ENCODE measurements at places on chromosomes 16 and 17. TPM values are rescaled to one million over a fixed set of nuclear protein-coding genes. Genes with fewer than 3 reads are reported as not detected.
A peak's percentile ranks its signal among the peaks of the same experiment; 100 is the strongest.

DNA sequence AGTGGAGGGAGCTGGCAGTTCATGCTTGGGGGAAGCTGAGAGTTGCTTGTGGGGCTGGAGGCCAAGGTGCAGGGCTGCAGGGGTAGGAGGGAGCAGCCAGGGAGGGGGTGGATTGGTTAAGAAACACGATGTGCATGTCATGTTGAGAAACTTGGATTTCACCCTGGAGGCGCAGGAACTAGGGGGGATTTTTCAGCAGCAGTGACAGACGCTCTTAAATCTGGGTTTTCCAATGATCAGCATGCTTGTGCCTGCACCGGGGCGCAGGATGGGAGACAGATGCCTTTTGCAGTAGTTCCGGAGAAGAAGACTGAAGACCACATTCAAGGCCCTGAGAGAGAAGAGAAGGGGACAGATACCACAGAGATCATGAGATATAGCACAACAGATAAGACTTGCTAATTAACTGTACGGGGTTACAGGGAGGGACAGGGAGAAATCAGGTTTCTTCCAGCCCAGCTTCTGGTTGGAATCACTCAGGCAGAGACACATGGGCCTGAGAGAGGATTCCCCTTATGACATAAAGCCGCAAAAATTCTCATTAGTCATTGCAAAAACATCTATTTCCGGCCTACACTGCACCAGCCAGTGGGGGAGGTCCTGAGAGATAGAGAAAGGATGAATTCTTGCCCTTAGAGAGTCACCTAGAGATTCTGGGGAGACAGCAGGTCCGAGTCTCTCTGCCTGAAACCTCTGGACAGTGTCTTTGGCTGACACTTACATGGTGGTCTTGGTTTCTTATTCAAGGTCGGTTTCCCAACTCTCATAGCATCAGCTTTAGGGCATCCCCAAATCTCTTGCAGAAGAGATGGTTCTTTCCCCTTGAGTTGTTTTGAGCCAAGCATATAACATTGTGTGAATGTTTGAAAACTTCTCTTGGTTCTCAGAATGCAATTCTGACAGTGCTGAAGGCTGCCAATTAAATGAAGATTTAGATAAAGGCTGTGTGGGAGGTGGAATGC is 27.1 kb downstream of the CDH13 start:
- no peak for DNase-seq

GRCh38 chr17:81706757-81707624 is 3.8 kb downstream of the MRPL12 start:
- no peak for DNase-seq

DNA sequence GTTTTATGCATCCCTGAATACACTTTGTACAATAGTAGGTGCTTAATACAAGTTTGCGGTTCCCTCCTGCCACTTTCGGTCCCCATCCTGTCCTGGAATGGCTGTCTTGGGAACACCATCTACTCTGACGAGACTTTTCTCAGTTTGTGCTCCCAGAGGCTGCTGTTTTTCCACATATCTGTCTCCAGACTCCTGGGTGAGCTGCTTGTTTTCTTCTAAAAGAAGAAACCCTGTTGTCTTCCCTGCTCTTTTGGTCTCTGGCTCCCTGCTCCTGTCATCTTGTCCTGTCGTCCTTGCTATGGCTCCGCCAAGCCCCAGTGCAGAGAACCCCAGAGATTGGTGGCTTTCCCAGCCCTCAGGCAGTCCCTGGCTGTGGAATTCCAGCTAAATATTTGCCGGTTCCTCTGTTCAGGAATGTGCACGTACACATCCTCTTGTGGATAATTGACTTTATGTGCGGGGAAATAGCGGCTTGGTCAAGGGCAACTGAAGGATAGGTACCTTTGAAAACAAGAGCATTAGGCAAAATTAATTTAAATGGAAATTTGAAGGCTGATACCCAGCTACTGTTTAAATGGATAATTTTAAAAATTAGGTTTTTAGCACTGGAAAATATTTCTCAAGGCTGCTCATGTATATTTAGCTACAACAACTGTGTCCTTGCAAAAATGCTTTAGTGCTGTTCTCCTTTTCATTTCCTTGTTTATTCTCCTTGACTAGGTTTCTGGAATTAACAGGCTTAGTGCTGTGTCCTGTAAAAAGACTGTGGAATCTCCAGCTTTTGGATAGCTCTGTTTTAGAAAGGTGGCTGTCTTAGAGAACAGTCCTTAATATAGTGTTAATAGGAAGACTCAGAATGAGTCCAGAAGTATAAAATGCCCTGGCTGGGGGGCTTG is 50.2 kb upstream of the SLC12A3 start:
- DNase-seq, result no peak

DNA sequence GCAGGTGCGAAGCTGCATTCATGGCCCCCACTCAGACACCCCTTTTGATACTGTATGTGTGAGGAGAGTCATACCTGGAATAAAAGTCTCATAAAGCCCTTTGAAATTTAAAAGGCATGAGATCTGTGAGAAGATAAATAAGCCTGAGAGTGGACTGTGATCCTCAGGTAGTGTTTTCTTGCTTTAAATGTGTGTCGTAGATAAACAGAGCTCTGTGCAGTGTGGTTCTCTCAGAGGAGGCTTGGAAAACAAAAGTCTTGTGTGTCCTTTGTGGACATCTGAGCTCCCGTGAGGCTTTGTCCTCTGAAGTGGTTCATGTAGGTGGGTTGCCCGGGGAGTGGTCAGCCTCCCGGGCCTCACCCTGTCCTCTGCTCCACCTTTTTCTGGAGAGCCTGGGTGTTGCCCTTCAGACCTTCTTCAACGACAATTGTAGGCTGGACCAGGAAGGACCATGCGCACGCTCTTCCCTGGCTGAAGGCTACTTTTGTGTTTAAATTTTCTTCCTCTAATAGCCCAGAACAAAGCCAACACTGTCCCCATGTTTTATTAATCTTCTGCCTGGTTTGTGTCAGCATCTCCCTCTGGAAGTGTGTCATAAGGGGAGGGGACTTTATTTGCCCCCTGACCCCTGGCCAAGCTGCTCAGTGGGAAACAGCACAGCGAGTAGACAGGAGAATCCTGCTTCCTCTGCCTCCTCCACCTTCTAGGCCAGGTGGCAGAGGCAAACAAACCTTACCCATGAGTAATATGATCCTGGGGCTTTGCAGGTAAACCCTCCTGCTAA is 151.2 kb downstream of the MSI2 start:
- no peak for DNase-seq

The MYL11 gene
- not detected for total RNA-seq

DNA sequence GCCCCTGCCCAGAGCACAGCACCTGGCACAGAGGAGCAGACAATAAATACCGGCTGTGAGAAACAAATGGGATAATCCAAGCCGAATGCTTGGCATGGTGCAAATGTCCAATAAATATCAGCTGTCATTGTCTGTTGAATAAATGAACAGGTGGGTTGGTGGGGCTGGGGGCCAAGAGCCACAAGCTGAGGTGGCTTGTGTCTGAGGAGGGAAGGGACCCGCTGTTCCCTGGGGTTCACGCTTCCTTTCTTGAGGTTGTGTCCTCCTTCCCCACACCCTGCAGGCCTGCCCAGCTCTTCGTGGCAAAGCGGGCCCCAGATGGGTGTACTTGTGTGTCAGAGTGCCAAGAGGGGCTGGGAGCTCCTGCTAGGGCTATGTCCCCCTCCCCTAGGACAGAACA is 38.6 kb downstream of the ARHGAP27 start:
- DNase-seq, result no peak

The MYOCD gene
- 77.2 TPM for total RNA-seq

DNA sequence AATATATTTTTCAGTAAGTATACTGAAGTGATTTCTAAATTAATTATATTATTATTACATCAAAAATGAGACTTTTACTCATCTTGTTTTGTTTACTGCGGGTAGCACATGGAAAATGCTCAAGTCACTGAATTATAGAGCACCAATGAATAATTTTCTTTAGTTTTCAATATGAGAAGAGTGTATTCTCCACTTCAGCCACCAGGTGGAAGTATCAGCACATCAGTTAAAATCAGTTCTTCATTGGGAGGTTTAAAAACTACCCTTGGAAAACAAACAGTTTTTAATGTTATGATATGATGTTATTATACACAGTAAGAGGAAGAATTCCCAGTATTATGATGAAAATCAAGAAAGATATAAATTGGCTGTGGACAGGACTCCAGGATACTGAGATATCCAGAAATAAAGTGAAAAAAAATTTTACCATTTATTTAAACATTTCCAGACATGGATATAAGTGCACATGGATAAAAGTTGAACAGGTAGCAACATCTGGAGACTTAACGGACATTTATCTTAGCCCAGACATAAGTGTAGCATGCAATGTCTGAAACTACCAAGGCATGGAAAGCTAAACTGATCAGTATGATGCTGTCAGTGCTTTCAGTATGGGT is 467.3 kb downstream of the KCNJ2 start:
- no peak for DNase-seq

GRCh38 chr17:72772331-72772821 is 320.1 kb downstream of the SLC39A11 start:
- DNase-seq, result no peak

The GSG1L gene
- 8.7 TPM for total RNA-seq

DNA sequence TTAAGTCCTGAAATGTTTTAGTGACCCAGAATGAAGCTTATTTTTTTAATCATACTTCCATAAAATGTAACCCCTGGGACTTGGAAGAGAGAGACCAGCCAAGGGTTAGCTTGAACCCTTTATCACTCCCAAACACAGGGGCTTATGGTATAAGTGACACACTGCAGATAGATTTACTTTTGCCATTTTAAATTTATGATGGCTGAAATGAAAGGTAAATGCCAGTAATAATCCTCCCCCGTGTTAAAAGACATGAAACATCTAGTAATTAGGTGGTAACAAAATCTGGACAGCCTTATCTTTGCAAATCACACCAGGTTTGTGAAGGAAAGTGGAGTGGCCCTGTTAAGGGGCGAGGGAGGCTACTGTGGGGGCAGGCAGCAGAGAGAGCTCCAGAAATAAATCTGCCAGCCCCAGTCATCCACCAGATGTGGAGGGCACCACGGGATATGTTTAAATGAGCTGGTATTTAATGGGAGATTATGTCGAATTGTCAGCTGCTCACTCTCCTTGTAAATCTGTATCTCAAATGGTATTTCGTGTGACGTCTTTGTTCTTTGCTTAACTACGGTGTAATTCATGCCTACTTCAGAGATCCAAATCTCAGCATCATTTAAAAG is 326.5 kb downstream of the WWOX start:
- no peak for DNase-seq

The UTS2R gene
- 1.2 TPM for total RNA-seq

DNA sequence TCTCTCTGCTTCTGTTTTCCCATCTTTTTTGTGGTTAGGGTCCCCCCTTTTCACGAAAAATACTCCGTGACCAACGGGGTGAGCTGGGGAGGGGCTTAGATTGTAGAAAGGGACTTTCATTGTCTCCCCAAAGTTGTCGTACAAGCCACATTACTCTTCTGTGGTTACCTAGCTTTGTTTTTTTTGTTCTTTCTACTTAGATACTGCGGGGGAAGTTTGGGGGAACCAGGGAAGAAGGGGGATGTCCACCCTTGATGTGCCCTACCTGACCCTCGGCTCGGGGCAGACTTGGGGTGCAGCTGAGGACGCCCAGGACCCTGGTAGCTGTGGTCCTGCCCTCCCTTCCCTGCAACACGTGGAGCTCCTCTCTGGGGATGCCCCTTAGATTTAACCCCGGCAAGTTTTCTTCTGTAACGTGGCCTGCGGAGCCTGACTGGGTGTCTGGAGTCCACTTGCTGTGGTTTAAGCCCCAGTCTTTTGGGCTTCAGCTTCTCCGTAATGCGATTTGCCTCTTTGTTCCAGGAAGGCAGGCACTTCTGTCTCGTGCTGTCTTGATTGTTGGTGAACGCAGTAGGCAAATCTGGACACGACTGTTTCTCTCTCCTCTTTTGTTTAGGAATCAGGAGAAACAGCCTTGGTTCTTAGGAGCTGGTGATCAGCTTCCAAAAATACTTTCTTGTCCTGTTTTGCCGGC is 892 bp downstream of the ABCC1 start:
- DNase-seq, result peak; percentile 13

DNA sequence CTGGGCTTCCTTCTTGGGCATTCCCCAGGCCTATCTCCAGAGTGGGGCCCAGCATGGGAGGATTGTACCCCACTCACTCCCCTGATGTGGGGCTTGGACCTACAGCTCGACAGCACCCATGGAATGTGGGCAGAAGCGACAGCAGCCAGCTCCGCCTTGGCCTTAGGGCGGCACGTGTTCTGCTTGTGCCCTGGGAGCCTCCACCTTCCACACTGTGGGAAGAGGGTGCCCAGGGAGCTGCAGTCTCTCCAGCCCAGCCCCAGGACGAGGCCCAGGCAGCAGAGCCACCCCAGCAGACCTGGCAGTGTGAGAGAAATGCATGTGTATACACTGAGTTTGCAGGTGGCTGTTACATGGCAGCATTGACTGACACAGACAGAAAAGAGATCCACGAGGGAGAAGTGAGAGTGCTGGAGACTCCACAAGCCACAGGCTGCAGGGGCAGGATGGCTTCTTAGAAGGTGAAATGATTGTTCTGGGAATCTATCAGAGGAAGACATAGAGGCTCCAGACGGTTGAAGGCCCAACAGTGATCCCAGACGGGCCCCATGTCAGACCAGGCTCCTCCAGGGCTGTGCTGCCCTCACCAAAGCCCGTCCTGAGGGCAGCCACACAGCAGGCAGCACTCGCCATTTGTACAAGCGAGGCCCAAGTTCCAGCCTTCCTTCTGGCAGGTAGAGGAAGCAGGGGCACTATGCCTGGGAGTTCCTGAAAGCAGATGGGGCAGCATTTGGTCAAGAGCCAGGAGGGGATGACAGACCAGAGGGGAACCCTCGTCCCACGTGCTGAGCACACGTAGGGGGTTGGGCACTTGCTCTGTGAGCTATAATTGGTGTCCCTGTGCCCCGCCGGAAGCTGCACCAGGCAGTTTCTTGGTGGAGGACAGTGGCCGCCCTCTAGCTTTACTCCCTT is 2.8 kb upstream of the DNASE1 start:
- no peak for DNase-seq

GRCh38 chr16:35207059-35207999 is 1747.9 kb downstream of the TP53TG3F start:
- DNase-seq, result no peak

- no peak for DNase-seq
These were observed 354.6 kb downstream of the CDH8 start for GRCh38 chr16:61681673-61682072.

DNA sequence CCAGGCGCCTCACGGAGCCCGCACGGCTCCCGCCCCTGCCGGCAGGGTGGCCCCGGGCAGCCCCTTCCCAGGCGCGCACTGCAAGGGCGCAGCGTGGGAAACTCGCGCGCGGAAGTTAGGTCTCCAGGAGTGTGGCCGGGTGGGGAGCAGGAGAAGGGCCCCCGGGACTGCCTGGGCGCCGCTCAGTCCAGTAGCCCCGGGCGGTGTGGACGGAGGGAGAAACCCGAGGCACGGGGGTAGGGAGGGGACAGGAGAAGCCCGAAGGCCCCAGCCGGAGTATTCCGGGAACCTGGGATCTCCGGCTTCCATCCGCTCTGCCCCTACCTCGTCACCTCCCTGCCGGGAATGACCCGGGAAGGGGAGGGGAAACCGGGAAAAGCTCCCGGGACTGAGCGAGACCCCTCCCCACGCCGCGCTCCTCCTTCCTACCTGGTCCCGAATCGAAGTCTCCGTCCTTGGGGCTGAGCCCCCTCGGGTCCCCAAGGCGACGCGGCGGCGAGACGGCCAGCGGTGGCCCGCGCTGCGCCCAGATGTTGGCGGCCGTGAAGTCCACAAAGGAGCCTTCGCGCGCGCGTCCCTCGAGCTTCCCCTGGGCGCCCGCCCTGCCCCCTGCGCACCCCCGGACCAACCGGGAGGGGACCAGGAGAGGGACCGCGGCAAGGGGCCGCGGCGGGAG is 418 bp downstream of the SOCS3 start:
- DNase-seq, result peak; percentile 58

- no peak for DNase-seq
These were observed 33.1 kb upstream of the DDX52 start for GRCh38 chr17:37676115-37676925.

The RNF222 gene
- not detected for total RNA-seq

- no peak for DNase-seq
These were observed 108.3 kb upstream of the CREBBP start for GRCh38 chr16:3988824-3989223.
